ENCODE measurements at places on chromosomes 6 and 20. TPM values are rescaled to one million over a fixed set of nuclear protein-coding genes. Genes with fewer than 3 reads are reported as not detected.

- peaks cover 95% of the 10 kb centered on the region for H3K4me1 ChIP-seq
- H3K4me3 ChIP-seq = peak overlapping the region; percentile 68
- peaks cover 14% of the 10 kb centered on the region for H3K36me3 ChIP-seq
- no peaks in the 10 kb centered on the region for H3K27me3 ChIP-seq
- peak overlapping the region; percentile 69 for H3K27ac ChIP-seq
These were observed 88.9 kb downstream of the HIVEP2 start for GRCh38 chr6:142855893-142856623.

DNA sequence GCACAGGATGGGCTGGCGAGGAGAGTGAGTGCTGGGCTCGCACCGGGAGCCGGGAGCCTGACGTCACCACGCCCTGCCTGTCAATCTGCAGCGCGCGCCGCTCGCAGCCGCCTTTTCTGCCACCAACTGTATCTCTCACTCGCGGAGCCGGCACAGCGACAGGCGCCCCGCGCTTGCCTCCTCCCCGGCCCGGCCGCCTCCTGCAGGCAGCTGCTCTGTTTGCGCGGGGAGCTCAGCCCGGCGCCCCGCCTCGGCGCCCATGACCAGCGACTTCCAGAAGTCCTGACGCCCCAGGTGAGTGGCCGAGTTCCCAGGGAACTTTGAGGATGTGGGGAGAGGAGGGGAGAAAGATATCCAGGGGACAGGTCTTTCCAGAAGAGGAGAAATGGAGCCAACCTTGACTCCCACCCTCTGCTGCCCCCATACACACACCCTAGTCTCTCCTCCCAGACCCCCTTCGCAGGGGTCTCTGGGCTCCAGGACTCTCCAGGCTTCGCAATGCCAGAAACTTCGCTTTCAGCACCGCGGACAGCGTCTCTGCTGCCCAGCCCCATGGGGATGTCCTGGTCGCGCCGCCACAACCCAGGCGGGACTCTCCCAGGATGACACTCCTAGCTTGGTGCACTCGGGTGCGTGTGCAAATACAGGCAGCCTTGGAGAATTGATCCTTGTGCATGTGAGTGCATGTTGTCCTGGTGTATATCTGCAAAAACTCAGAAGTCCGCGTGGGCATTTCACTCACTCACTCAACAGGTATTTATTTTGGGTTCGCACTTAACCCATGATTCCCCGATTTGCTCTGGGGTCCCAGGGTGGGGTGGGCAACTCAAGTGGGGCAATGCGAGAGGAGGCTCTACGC is at the start of gene GPR6:
GPR6 (plus strand) TSS at position 138 of the 859 bp plus-strand sequence. CDS start 802 bp downstream, outside the sequence.
- H3K4me1 ChIP-seq = peaks cover 3% of the 10 kb centered on the region
- no peak within 1 kb of the TSS for H3K27ac ChIP-seq
- peak; percentile 79 for DNase-seq
- H3K36me3 ChIP-seq = peaks cover 2% of the 10 kb centered on the region

Gene CCM2L
- total RNA-seq = not detected

GRCh38 chr20:2991532-2991931 is 51.9 kb upstream of the GNRH2 start:
- H3K27ac ChIP-seq = no peak overlapping the region
- DNase-seq = no peak
- no peaks in the 10 kb centered on the region for H3K27me3 ChIP-seq
- H3K4me1 ChIP-seq = no peaks in the 10 kb centered on the region
- H3K4me3 ChIP-seq = no peak overlapping the region

DNA sequence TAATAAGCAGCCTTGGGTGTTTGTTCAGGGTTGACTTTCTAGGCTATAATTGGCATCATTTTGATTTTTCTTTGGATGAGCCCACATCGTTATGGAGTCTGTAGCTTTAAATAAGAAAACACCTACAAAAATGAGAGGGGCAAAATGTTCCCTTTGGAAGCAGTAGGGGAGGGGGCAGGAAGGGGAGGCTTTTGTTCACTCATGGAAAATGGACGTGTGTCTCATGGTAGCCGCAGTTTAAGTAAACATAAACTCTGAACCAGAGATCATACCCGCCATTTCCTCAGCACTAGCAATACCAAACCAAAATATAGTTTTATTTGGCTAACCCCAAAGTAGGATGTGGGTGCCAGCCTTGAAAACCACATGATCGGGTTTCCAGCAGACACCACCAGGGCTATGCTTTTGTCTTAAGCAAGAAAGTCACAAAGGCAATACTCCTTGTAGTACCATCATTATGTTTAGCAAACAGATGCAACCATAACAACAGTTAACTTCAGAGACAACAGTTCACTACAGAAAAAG is 572.5 kb upstream of the JAG1 start:
- H3K36me3 ChIP-seq = no peaks in the 10 kb centered on the region
- no peak overlapping the region for H3K4me3 ChIP-seq
- H3K4me1 ChIP-seq = no peaks in the 10 kb centered on the region
- DNase-seq = no peak

DNA sequence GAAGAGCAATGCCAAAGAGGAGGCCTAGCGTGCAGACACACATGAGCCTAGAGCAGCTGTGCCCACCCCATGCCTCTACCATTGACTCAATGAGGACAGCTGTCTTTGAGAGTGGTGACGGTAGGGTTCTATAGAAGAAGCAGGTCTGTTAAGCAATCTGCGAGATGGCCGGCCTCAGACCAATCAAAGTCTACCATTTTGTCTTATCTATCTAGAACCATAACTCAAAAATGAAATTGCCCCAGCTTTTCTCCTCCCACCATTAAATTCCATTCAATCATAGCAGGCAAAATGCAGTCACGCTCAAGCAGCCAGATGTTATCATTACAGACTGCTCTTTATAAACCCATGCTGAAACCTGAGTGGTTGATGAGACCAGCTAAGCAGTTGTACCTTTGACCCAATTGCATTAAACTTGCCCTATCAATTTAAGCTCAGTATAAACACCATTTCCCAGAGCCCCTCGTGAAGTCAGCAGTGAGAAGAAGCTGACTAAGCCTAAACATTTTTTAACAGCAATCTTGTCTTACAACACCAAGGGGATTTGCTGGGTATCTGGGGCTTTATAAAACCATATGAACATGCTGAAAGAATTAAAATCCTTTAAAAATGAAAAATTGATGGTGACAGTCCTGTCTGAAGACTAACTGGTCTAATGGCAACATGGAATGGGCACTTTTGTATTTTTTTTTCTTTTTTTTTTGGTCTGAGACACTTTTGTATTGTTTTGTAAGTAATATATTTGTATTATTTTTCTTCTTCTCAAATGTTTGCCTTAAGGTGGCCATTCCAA is 57.5 kb downstream of the FOXC1 start:
- no peaks in the 10 kb centered on the region for H3K36me3 ChIP-seq
- DNase-seq = no peak
- H3K27ac ChIP-seq = no peak overlapping the region
- H3K4me1 ChIP-seq = no peaks in the 10 kb centered on the region

DNA sequence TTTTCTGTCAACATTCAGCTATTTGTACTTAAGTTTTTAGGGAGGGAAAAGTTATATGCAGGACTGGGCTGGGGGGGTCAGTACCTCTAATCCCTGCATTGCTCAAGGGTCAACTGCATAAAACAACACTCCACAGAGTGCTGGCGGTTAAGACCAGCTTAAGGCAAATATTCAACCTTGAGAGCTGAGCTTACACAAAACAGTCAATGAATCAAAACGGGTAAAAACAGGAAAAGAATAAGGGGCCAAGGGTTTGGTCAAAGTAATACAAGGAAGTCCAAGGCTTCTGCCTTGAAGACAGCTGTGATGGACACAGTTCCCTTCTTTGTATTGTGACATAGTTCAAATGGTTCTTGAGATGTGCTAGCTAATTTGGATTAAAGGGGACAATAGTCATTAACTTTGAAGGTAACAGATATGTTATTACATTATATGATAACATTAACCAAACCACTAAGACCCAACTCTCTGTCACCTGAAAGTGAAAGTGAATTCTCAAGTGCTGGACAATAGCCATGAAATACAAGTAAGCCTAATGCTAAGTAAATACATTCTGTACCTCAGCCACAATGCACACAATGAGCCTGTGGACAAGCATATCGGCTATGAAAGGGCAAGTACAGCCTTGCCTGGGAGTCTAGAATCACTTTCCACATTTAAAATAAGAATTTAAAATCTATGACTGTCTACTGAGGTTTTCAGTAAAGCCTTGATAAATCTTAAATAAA is 106.8 kb downstream of the PDE10A start:
- H3K36me3 ChIP-seq = no peaks in the 10 kb centered on the region
- DNase-seq = no peak
- no peak overlapping the region for H3K4me3 ChIP-seq
- no peaks in the 10 kb centered on the region for H3K27me3 ChIP-seq
- H3K27ac ChIP-seq = no peak overlapping the region

GRCh38 chr6:68572975-68573374 is 62.1 kb upstream of the ADGRB3 start:
- no peak overlapping the region for H3K4me3 ChIP-seq
- H3K4me1 ChIP-seq = no peaks in the 10 kb centered on the region
- DNase-seq = no peak
- H3K27ac ChIP-seq = no peak overlapping the region

- peaks cover 32% of the 10 kb centered on the region for H3K27me3 ChIP-seq
- DNase-seq = no peak
- H3K27ac ChIP-seq = no peak overlapping the region
- no peak overlapping the region for H3K4me3 ChIP-seq
These were observed 23.1 kb downstream of the OR2B6 start for GRCh38 chr6:27980111-27980510.

Gene SIM1
- not detected for total RNA-seq

GRCh38 chr6:151666526-151666925 is 141.0 kb upstream of the ESR1 start:
- H3K27me3 ChIP-seq = peaks cover 22% of the 10 kb centered on the region
- no peaks in the 10 kb centered on the region for H3K4me1 ChIP-seq
- DNase-seq = no peak
- H3K36me3 ChIP-seq = no peaks in the 10 kb centered on the region
- H3K27ac ChIP-seq = no peak overlapping the region

Gene SLC13A3
- not detected for total RNA-seq

Gene SRSF6
- 76.0 TPM for total RNA-seq

DNA sequence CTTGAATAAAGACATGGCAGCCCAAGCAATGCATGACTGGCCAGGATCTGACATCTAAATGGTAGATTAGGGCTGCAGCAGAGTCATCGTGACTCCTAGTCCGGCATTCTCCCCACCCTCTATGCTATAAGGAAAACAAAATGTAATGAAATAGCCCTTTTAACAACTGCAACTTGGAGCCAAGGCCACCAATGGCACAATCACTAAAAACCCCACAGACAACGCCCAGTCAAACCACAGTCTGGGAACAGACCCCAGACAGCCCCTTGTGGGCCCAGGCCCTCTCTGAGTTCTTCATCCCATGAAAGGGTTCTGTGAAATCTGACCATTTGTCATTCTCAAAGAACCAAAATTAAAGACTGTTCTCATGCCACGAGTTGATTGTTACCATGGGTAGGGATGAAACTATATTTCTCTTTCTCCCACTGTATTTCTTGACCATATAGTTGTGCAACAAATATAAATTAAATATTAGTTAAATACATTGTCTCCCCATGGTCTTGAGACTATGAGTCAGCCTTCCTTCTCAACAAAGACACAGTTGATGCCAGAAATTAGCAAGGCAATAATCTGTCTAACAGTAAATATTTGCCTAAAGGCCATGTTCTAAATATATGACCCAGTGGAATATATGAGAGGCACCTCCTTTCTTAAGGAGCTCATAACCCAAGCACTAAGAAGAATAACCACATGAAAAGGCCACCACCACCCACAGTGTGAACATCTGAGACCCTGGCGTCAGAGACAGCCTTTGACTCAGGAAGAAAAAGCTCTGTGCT is 85.6 kb upstream of the SSTR4 start:
- no peak overlapping the region for H3K27ac ChIP-seq
- H3K4me1 ChIP-seq = no peaks in the 10 kb centered on the region
- H3K27me3 ChIP-seq = peaks cover 3% of the 10 kb centered on the region
- H3K4me3 ChIP-seq = no peak overlapping the region
- no peak for DNase-seq

Gene HTR1E
- not detected for total RNA-seq

DNA sequence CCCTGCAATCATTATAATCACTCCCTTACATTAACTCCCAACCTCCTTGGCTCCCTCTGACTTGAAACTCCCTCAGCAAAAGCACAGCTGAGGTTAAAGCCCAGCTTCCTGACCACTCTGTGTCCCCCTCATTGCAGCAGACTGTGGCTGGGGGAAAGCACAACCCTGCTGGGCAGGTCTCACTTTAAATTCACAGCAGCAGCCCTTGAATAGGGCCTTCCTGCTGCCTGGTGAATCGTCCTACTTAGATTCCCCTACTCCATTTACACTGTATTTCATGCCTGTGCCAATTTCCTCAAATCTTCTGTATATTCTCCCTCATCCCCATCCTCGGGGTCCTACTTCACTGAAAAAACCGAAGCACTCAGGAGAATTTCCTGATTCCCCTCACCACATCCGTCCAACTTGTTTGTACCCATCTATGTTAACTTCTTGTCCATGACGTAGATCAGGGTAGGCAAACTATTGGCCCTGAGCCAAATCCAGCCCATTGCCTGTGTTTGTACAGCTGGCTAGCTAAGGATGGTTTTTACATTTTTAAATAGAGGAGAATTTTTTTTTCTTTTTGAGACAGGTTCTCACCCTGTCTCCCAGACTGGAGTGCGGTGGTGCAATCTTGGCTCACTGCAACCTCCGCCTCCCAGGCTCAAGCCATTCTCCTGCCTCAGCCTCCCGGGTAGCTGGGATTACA is 31.5 kb upstream of the GCM1 start:
- no peaks in the 10 kb centered on the region for H3K27me3 ChIP-seq
- peaks cover 12% of the 10 kb centered on the region for H3K4me1 ChIP-seq
- H3K36me3 ChIP-seq = no peaks in the 10 kb centered on the region
- no peak overlapping the region for H3K27ac ChIP-seq
- DNase-seq = peak; percentile 55
- H3K4me3 ChIP-seq = no peak overlapping the region

- no peaks in the 10 kb centered on the region for H3K36me3 ChIP-seq
- peak; percentile 4 for DNase-seq
- no peak overlapping the region for H3K4me3 ChIP-seq
- H3K27me3 ChIP-seq = peaks cover 2% of the 10 kb centered on the region
These were observed 71.9 kb upstream of the CNR1 start for GRCh38 chr6:88238065-88238464.

DNA sequence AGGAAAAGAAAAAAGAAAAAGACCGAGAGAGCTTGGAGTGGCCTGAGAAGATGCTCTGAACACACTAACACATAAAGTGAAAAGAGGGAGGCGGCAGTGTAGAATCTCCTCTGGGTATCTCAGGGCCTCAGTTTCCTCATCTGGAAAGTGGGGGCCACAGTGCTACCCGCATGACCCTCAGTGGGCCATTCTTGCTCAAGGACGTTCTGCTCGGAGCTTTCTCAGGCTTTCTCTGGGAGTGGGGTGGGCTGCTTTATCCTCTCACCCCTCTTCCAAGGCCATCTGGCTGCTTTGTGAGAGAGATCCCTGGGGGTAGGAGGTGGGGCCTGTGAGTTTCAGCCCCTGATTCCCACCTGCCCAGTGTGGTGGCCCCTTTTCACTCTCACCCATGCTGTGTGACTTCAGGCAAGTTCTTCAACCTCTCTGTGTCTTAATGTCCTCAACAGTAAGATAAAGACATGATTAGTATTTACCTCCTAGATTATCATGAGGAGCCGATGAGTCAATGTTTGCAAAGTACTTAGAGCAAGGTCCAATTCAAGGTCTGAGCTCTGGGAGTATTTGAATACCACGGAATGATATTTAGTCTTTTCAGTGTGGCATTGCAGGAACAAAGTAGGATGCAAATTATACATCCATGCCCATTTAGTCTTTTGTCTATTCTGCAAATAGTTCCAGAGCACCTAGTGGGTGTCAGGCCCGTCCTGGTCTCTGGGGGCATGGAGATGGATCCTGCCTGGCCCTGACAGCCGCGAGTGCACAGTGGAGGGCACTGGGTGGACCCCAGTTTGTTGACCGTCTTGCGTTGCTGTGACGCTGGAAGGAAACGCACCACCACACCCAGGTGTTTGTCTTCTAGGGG is 34.3 kb downstream of the SRC start:
- H3K27ac ChIP-seq = no peak overlapping the region
- H3K4me3 ChIP-seq = no peak overlapping the region
- peaks cover 4% of the 10 kb centered on the region for H3K27me3 ChIP-seq
- no peaks in the 10 kb centered on the region for H3K36me3 ChIP-seq
